WTC11 (cell line): ENCODE measurements at places on chromosomes 13 and 19. TPM values are rescaled to one million over a fixed set of nuclear protein-coding genes. Genes with fewer than 3 reads are reported as not detected.

Gene KANK3
- 7.8 to 8.0 TPM (median 8.0 TPM) in 3 replicates for total RNA-seq

Gene LILRB2
- total RNA-seq = 0.11 TPM in 1 of 3 replicates, not detected in the others

Gene RPS28
- total RNA-seq = 2,082 to 2,373 TPM (median 2,292 TPM) in 3 replicates

Gene SHISA7
- total RNA-seq = 0.79 to 0.94 TPM (median 0.87 TPM) in 3 replicates

Gene SLC8A2
- 6.5 to 8.5 TPM (median 6.8 TPM) in 3 replicates for total RNA-seq

Gene ZNF699
- total RNA-seq = 3.2 to 5.9 TPM (median 3.7 TPM) in 3 replicates

Gene TPTE2
- not detected in 3 replicates for total RNA-seq

Gene MEF2B
- total RNA-seq = 1.3 to 1.7 TPM (median 1.7 TPM) in 3 replicates

Gene ZNF578
- 21.1 to 26.6 TPM (median 21.9 TPM) in 3 replicates for total RNA-seq

Gene OR10H1
- total RNA-seq = not detected in 3 replicates

Gene PRR19
- total RNA-seq = 3.6 to 5.0 TPM (median 3.7 TPM) in 3 replicates

Gene SLC25A41
- 0.18 to 0.35 TPM (median 0.21 TPM) in 3 replicates for total RNA-seq

Gene ZNF562
- 18.4 to 24.6 TPM (median 23.1 TPM) in 3 replicates for total RNA-seq

Gene CADM4
- total RNA-seq = 12.2 to 13.3 TPM (median 12.4 TPM) in 3 replicates

Gene SOX1
- total RNA-seq = 0.15 to 0.25 TPM (median 0.18 TPM) in 3 replicates

Gene LHB
- total RNA-seq = 1.3 TPM in 1 of 3 replicates, not detected in the others

Gene ZNF227
- 17.8 to 18.7 TPM (median 18.5 TPM) in 3 replicates for total RNA-seq

Gene ZNF440
- total RNA-seq = 10.9 to 16.4 TPM (median 12.7 TPM) in 3 replicates

Gene PNMA8B
- total RNA-seq = 2.8 to 4.0 TPM (median 3.6 TPM) in 3 replicates

Gene HCST
- 1.8 to 1.9 TPM (median 1.8 TPM) in 3 replicates for total RNA-seq

Gene PSPN
- 1.9 to 3.5 TPM (median 2.9 TPM) in 3 replicates for total RNA-seq

Gene CCDC169
- 36.8 to 41.8 TPM (median 39.8 TPM) in 3 replicates for total RNA-seq

Gene NKPD1
- 0.57 to 1.1 TPM (median 0.76 TPM) in 3 replicates for total RNA-seq

Gene PCDH9
- total RNA-seq = 0.25 to 0.48 TPM (median 0.34 TPM) in 3 replicates

Gene PPM1N
- total RNA-seq = 10.3 to 15.1 TPM (median 14.2 TPM) in 3 replicates

Gene FBN3
- 54.8 to 67.3 TPM (median 62.2 TPM) in 3 replicates for total RNA-seq

Gene PRTN3
- 0.53 to 0.82 TPM (median 0.61 TPM) in 3 replicates for total RNA-seq

Gene CDX2
- total RNA-seq = 0.09 to 0.44 TPM (median 0.11 TPM) in 3 replicates

Gene BICRA
- 23.0 to 30.3 TPM (median 26.0 TPM) in 3 replicates for total RNA-seq

Gene ZNF208
- total RNA-seq = not detected in 3 replicates

Gene COL4A2
- 102 to 109 TPM (median 106 TPM) in 3 replicates for total RNA-seq

Gene FUT2
- 5.9 to 6.8 TPM (median 6.5 TPM) in 3 replicates for total RNA-seq

Gene RFX1
- 20.4 to 23.2 TPM (median 21.4 TPM) in 3 replicates for total RNA-seq

Gene ODAD3
- total RNA-seq = 4.1 to 5.8 TPM (median 4.8 TPM) in 3 replicates

Gene APOC1
- total RNA-seq = 76.2 to 101 TPM (median 86.5 TPM) in 3 replicates

Gene F10
- 0.87 to 2.8 TPM (median 2.6 TPM) in 3 replicates for total RNA-seq

Gene ATP4A
- 0.59 to 1.2 TPM (median 1.1 TPM) in 3 replicates for total RNA-seq

Gene DPY19L3
- total RNA-seq = 63.0 to 74.3 TPM (median 73.2 TPM) in 3 replicates

Gene ZNF442
- 1.9 to 4.0 TPM (median 2.4 TPM) in 3 replicates for total RNA-seq

Gene COL5A3
- total RNA-seq = 0.81 to 1.2 TPM (median 0.96 TPM) in 3 replicates

Gene MBD3L3
- not detected in 3 replicates for total RNA-seq

Gene WDR88
- total RNA-seq = 0.28 TPM in 1 of 3 replicates, not detected in the others

Gene SCEL
- total RNA-seq = 0.11 TPM in 1 of 3 replicates, not detected in the others

Gene TJP3
- total RNA-seq = 36.2 to 44.0 TPM (median 39.7 TPM) in 3 replicates

Gene ZNF627
- total RNA-seq = 12.6 to 13.2 TPM (median 12.7 TPM) in 3 replicates

Gene ONECUT3
- total RNA-seq = 0.04 TPM in 1 of 3 replicates, not detected in the others
